SK-N-MC (cell line): ENCODE measurements at places on chromosomes 13 and 19.

- no peak for DNase-seq
These were observed 97.5 kb downstream of the TNFRSF19 start for GRCh38 chr13:23667750-23668149.

DNA sequence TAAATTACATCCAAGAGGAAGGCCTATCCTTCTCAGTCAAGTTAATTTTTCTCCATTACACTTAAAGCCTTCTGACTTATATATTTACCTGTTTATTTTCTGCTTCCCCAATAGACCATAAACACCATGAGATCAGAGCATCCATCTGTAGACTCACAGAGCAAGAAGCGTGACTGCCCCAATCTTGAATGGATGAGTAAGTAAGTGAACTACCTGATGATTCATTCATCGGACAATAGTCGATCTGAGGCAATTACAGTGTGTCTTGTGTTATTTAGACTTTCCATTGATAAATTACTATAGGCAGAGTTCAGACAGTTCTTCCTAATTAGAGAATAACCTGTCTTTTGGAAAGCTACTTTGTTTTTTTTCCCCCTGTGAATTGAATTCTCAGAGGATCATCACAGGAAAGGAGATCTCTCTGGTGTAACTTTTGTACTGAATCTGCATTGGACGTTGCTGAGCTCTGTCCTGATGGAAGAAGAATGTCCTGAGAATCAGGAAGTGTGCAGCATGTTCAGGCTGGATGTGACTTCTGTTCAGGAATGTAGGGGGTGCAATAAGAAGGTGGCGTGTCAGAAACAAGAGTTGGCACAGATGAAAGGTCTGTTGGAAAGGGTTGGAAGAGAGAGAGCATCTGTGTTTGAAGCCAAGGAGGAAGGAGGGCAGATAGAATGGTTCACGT is 367.0 kb downstream of the NALCN start:
- no peak for DNase-seq

DNA sequence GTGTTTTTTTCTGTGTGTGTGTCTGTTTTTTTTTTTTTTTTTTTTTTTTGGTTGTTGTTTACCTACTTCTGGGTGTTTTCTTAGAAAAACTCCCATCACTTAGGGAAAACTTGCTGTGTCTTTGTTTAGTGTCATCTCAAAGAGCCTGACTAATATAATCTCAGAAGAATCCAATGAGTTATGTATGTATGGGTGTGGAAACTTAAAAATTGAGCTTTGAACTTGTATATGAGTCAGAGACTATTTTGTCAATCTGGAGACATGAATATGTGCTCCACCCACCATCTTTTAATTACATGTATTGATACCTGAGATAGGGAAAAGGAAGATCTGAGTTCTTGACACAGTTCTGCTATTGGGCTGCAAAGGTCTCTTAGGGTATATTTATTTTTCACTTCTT is 140.7 kb upstream of the SPRY2 start:
- DNase-seq: no peak

DNA sequence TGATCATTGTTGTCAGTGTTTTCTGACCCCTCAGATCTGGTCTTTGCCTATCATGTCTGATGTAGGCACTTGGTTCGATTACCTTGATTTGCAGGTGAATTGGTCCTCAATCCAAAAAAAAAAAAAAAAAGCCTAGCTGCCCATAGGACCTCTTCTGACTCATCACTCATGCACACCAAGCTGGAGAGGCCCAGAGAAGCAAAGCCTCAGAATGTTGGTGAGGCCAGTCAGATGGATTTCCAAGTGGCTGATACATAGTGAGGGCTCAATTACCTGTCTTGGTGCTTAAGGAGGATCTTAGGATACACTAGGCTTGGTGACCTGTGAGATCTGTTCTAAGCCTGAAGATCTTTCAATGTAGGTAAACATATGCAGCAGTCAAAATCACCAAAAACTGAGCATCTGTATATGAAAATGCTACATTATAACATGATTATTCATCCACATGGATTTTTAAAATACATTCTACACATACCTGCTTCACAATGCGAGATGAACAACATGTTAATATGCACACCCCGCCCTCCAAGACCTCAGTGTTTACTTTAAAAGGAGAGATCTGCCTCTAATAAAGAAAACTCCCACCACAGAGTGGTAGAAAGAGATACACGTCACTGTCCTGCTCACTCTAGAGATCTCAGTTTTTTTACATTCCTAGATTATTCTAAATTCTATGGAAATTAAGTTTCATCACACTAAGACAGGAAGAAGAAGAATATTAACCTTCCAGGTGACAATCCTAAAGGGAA is 79.9 kb upstream of the RAP2A start:
- no peak for DNase-seq

- DNase-seq: no peak
These were observed at the start of gene CRB3 for GRCh38 chr19:6464070-6464873. Gene CRB3 (plus strand): TSS chr19:6464271. CDS start chr19:6464702, 431 bp downstream.

DNA sequence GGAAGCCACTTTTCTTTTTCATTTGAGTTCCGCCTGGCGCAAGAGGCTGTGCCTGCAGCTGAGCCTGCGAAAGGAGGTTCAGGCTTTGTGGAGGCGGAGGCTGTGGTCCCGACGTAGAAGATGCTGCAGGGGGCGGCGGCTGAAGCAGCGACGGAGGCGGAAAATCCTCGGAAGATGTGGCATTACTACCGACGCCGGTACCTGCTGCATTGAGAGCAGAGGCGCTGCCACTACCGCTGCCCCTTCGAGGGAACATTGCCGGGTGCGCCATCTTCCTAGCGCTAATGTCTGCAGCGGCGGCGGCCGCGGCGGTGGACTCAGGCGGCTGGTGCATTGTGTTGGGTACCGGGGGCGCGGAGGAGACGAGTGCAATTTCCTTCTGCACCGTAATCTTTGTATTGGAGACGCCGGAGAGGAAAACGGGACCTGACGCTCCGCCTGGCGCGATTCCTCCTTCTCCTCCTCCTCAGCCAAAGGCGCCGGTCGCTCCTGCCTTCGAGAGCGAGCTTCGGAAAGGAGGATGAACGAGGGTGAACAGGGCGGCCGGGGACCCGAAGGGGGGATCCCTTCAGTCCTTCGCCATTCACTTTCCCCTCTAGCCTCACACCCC is at the start of gene TSC22D1:
Gene TSC22D1, minus strand, starts transcription at position 590 of the 610 bp plus-strand sequence. Its CDS starts 256 bp downstream, at position 334.
- no peak for DNase-seq

- DNase-seq: no peak
These were observed 7.7 kb upstream of the GPR18 start for GRCh38 chr13:99265821-99266426.

- no peak for DNase-seq
These were observed 230.5 kb downstream of the TM9SF2 start for GRCh38 chr13:99731747-99732146.

DNA sequence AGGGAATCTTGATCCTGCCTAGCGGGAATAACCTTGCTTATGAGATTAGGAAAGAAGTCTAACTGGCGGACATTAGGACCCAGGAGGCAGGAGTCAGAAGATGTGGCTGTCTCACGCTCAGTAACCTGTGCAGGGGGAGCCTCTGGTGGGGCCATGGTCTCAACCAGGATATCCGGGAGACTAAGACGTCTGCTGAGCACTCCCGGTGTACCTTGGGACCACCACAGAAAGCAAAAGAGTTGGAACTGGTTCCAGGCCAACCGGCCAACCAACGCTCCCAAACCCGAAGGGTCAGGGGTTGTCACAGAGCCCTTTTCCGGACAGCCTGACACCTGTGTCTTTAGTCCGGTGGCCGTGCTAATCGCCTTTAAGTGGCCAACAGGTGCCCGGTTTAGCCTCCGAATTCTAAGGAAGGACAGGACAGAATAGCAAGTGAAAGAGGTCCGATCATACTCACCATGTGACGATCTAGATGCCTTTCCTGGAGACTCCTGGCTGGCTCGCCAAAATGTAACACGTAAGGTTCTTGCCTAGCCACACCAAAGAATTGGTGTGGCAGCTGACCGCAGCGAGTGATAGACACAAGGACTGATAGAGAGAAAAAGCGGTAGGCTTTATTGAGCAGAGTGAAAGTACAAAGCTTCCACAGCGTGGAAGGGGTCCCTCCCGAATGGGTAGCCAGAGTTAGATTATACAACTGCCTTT is 103.9 kb upstream of the DIAPH3 start:
- DNase-seq: no peak

DNA sequence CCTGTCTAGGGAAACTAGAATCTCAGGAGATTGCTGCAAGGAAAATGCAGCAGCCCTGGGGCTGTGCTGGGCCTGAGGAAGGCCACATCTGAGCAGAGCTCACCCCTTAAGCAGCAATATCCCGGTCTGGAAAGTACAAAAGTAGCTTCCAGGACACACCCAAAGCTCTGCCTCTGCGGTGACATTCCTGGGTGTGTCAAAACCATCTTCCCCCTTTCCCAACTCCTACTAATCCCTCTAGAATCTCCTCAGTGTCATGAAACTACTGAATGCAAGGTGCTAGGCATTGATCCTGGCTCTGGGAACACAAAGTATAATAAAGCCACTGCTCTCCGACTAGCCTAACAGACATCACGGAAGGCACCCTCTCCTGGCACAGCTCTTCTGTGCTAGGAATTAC is 5.0 kb downstream of the PBX4 start:
- DNase-seq: no peak

DNA sequence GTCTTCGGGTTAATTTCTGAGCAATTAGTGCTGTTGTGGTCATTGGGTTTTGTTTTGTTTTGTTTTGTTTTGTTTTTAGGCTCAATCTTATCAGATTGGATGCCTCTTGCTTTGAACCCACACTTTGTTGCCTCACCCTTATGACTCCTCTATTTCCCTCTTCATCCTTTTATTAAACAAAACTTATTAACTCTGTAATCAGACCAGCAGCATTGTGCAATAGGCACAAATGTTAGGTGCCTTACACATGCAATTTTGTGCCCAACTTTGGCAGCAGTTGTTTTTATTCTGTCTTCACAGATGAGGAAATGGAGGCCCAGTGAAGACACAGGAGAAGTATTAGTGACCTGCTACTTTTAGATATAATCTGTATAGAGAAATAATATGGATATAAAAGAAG is 377.7 kb downstream of the KCNRG start:
- DNase-seq: no peak

DNA sequence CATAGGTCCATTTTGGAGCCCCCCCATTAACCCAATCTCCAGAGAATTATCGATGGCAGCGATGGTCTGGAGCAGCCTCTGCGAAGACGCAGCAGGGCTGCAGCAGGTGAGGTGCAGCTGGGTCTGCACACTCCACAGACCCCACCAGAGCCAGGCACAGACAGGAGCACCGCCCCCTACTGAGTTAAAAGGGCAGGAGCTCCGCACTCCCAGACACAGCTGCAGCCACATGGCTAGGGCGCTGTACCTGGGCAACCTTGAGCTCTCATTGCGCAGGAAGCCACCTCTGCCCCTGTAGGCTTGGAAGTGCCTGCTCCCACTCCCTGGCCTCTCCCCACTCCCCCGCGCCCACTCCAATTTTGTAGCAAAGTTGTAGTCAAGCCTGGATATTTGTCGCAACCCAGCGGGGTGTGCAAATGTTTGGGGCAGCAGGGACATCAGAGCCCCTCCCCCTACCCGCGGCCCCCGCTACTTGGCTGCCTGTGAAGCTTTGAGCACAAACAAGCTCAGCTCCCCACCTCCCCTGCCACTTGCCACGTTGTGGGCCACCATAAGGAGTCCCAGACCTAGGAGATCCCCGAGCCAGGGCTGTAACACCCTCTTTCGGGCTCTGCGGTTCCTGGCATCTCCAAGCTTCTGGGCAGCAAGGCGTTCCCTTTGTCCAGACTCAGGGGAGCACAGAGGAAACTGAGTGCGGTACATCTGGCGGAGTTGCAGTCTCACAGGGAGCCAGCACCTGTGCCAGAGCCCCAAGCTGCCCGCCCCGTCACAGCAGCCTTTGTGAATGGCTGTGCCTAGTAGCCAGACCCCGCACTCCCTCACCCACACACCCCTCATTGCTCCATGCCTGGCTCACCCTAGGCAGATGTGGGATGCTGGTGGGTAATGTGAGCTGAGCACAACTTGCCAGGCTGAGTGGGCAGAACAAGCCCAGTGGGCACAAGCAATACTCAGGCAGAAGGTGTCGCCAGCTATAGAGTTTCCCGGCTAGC is 949.7 kb upstream of the SLITRK1 start:
- no peak for DNase-seq

GRCh38 chr19:18336121-18336520 is 4.3 kb upstream of the PGPEP1 start:
- DNase-seq: no peak

- DNase-seq: no peak
These were observed 13.3 kb downstream of the CD70 start for GRCh38 chr19:6577476-6578125.

GRCh38 chr13:105638426-105638825 is 897.0 kb downstream of the EFNB2 start:
- DNase-seq: no peak

GRCh38 chr13:47869776-47870175 is 131.3 kb downstream of the SUCLA2 start:
- no peak for DNase-seq

GRCh38 chr19:43306097-43306496 is 36.8 kb upstream of the PSG9 start:
- no peak for DNase-seq

GRCh38 chr19:38093587-38093986 is 130.4 kb downstream of the DPF1 start:
- no peak for DNase-seq

DNA sequence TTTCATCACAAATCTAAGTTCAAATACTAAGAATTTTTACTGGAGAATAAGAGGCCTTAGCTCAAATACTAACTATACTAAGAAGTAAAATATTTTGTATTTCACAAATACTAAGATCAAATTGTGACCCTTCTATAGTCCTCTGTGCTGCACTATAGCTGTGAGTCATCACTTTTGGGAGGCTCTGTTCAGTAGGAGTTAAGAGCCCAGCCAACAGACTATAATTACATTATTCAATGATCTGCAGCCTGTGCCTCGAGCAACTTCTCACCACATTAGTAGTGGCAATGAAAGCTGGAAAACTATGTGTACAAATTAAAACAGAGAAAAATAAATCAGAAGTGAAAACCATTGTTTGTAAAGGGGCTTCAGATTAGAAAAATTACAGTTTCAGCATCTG is 147.3 kb upstream of the GPC6 start:
- DNase-seq: no peak

- DNase-seq: no peak
These were observed 15.8 kb downstream of the ZNF574 start for GRCh38 chr19:42091742-42092141.

DNA sequence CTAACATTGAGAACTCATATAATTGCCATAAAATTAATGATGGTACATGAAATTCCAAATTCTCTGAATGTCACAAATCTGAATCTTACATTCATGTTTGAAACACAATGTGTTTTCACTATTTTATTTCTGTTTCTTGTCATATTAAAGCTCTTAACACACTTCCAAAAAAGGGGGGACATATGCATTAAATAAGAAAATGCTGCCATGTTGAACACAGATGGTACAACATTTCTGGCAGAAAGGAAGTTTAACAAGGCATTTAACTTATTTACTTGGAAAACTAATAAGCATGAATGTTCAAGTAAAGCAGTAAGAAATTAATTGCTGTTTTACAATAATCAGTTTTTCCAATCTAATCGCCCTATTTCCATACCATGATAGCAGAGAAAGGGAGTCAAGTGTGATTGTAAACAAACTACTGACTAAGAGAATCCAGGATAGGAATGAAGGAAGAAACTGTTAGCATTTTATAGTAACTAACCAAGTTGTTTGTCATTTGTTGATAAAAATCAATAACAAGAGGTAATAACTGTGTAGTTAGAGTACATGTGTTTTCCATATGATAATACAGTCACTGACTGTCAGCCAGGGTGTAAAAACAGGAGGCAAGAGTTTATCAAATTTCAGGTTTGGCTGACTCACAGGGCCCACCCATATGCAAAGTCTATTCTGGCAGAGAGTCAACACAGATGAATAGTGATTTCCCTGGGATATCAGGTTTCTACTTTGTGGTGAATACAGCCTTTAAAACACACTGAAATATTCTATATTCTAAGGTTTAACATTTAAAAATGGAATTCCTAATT is 5.7 kb upstream of the FOXO1 start:
- no peak for DNase-seq

GRCh38 chr19:58356766-58357480 is 3.6 kb upstream of the A1BG start:
- DNase-seq: no peak
